ENCODE measurements at places on chromosomes 6 and 20.

DNA sequence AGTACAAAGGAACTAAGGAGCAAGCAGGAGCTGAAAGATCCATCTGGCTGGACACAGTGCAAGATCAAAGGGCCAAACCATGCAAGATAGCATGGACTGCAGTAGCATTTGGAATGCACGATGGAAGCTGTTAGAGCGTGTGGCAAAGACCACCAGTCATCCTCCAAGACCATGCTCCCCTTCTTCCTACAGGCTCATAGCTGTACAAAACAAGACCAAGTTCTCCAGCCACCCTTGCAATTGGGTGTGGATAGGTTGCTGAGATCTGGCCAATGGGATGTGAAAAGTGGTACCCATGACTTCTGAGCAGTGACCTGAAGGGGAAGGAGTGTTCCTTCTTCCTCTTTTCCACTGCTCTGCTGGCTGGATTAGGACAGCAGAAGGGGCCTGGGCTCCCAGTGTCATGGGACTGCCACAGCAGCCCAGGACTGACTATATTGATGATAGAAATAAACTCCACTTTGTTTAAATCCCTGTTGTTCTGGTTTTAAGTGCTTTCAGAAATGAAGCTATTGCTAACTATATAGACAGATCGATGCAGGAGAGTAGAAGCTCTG lies 64.9 kb downstream of the SLC22A23 start:
- no peak for DNase-seq

DNA sequence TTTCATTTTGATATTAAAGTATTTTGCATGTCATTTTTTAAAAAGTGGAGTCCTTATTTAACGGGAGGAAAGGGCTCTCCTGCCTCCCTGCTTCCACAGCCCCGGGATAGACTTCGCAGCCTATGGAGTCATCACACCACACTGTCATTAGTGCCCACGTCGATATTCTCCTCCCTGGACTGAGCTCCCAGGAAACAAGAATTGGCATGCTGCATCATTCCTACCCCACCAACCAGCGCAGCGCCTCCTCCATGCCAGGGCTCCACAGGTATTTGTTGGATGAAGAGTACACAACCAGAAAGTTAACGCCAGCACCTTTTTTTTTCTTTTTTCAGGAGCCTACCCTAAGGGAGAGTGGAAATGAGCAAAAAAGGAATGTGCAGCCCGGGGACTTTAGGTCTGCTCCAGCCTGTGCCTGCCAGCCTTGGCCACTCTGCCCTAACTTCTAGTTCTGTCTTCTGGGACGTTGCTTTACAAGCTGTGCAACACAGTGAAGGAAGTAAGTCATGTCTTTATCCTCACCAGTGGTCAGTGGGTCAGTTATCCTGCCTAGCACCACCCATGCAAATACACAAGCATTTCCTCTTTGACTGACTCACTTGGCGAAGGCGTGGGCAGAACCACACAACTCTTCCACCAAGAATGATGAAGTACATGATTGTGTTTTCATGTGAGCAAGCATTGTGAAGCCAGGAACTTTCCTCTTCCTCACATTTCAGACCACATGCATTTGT lies 180.7 kb upstream of the UST start:
- peak; percentile 12 for DNase-seq

- DNase-seq: no peak
Measured at GRCh38 chr6:108123946-108124345, 41.9 kb upstream of the NR2E1 start.

- DNase-seq: no peak
Measured at GRCh38 chr6:106966229-106966628, 8.3 kb downstream of the CD24 start.

DNA sequence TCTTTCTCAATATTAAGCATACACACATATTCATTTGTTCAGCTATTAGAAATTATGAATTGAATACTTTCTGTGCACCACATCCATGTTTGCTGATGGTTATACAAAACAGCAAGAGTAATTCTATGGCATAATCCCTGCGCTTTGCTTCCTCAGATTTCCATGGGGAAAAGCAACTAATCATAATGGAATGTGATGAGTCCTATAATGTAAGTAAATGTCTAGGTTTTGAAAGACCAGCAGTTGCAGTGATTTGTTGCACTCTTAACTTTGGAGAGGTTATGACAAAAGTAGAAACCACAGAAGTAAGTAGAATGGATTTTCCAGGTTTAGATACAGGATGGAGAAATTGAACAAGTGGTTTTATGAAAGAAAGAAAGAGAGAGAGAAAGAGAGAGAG lies 652.1 kb downstream of the CBLN4 start:
- no peak for DNase-seq

Data from LoVo (cell line).